ENCODE measurements at places on chromosomes 4 and X.

GRCh38 chr4:147396105-147396504, 84.8 kb upstream of the EDNRA start:
- no peak for DNase-seq

GRCh38 chrX:20042221-20042620, 51.4 kb upstream of the BCLAF3 start:
- no peak for DNase-seq

DNA sequence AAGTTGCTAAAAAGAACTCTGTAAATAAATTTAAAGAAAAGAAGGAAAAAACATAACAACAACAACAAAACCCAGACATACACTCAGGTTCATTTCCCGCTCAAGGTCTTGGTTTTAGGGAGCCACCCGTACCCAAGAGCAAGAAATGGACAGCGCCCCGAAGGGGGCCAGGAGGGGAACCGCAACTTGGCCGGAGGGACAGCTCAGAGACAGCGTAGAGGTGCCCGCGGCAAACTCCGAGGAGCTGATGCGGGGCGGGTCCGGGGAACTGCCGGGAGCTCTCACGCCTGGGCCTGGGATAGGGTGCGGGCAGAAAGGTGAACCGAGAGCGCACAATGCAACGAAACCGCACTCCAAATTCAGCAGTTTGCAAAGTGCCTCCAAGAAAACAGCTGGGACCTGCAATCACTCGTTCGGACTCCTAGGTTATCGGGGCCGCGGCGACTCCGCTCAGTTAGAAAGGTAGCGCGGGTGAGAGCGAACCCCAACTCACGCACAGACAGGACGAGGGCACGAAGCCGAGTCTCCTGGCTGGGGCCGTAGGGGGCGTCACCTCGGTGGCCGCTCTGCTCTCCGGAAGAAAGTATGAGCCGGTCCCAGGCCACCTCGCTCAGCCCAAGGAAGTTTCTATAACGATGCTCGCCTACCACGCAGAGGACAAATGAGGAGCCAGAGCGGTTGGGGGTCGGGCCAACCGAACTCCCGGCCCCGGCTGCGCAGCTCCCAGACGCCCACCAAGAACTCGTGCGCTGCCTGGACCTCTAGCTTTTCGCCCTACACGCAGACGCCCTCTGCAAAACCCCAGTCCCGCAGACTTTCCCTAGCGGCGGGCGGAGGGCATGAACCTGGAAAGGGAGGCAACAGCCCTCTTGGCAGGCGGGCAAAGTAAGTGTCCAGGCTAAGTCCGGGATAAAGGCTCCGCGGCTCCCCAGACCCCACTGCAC, 1.4 kb downstream of the NDNF start:
- no peak for DNase-seq

DNA sequence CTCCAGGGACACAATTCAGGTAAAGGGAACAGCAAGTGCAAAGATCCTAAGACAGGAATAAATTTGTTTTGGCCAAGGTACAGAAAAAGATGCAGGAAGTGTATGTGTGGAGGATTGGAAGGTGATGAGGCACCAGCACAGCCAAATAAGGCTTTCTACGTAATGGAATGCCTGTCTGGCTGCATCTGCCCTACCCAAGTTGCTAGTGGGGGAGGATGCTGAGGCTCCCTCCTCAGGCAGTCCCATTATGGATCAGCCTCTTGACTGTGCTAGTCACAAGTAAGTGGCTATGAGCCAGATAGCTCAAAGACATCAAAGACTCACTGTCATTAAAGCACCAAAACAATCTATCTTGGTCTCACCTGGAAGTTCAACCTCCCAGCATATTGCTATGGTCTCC, 300.9 kb upstream of the FAT4 start:
- no peak for DNase-seq

DNA sequence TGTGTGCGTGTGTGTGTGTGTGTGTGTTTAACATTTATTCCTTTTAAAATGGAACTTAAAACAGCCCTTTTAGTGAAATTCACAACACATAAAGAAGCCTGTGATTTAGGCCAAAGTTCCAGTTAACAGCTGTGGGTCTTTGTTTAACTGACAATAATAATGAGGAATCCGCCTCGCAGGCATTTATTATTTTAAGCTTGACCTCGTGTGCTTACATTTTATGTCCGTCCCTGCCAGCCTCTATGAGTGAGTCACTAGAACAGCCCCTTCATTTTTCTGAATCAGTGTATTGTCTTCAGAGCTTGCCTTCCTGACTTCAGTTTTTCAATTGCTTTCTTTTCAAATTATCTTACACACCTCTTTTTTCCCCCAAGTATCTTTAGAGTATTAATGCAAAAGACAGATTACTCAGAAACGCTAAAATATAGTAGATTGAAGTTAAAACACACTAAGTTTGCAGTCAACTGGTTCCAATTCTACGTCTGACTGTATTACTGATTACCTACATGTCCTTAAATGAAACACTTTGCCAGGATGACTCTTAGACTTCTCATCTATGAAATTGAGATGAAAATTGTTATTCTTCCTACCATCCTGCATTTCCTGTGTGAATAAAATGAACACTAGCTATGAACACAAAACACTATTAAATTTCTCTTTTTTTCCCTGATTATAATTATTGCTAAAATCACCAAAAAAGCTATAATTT, 319.6 kb upstream of the HS3ST1 start:
- no peak for DNase-seq

- no peak for DNase-seq
Observed at GRCh38 chr4:304969-305680, at the start of gene ZNF732. Gene ZNF732 (minus strand): TSS chr4:305474. CDS start chr4:305310, 164 bp downstream.

DNA sequence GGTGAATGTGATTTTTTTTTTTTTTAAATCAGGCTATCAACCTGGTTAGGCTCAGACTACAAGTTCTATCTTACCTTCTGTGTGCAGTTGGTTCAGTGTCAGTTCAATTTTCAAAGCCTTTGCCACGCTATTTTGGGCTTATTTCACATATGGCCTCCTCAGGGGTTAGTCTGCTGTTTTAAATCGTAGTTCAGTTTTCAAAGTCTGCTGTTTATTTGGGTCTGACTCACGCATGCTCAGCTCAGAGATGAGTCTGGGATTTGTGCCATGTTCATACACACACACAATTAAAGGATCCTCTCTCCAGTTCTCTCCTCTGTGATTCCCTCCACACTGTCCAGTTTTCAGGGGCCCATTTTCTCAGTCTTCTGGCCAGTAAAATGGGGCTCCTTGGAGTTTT, 32.3 kb upstream of the ZFX start:
- DNase-seq: no peak

- no peak for DNase-seq
Observed at GRCh38 chr4:7330031-7330596, 104.6 kb downstream of the PSAPL1 start.

- no peak for DNase-seq
Observed at GRCh38 chr4:37453281-37453998, 208.9 kb downstream of the NWD2 start.

- DNase-seq: no peak
Observed at GRCh38 chrX:2495595-2495994, 5.2 kb downstream of the DHRSX start.

GRCh38 chrX:38260231-38260630, 39.6 kb upstream of the SRPX start:
- DNase-seq: no peak

DNA sequence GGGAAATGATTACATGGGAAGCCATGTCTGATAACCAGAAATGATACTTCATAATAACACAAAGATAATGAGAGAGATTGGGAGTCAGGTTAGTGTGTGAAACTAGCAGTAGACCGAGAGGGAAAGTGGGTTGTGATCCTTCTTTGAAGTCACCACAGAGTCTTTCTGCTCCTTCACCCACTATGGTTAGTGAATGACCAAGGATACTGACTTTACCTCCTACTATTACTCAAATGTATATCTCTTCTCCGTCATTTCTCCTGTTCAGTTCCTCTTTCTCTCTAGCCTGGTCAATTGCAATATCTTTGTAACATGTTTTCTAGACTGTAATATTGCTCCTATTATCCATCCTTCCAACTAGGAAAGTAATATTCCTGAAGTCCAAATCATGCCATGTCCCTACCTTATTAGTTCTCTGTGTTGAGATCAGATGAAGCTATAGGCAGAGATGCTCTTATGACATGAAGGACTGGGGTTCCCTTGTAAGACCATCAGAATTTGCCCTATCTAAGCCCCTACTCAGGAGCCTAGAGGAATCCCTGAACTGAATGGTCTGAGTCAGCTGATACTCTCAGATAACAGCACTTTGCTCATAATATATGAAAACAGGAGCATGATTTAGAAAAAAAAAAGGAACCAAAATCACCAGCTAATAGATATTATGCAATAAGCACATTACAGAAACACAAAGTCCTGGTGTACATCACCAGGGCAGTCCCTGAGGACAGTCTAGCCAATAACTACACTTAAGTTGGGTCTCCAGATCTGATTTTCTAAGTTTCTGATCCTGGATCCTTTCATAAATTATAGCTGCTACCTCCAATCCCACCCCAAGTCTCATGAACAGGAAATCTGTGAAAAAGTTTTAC, 81.2 kb downstream of the SHROOM3 start:
- DNase-seq: peak; percentile 29

DNA sequence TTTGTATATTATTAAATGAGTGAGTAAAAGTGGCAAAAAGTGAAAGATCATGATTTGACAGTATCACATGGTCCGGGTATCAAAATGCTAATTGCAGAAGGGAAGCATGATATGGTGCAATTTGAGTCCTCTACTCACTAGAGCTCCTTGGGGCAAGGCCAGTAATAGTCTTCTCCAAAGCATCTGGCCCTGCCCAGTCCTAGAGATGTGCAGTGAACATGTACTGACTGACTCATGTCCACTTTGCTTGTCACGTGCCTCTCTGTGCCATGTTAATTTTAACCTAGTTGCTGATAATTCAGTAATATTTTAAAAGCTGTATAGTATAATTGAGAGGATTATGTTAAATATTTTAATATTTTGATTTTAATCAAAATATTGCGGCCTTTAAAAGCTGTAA, 54.6 kb upstream of the TENM3 start:
- DNase-seq: no peak

GRCh38 chrX:65971151-65971550, 68.7 kb downstream of the VSIG4 start:
- DNase-seq: no peak

Measured in GM18507 (cell line).